Glutamatergic neuron (in vitro differentiated cells): ENCODE measurements at places on chromosomes 1 and 21. TPM values are rescaled to one million over a fixed set of nuclear protein-coding genes. Genes with fewer than 3 reads are reported as not detected.

GRCh38 chr1:94045465-94046056 is 75.4 kb downstream of the ABCA4 start:
- peaks cover 6% of the 10 kb centered on the region for H3K27me3 ChIP-seq
- H3K27ac ChIP-seq: no peak overlapping the region
- DNase-seq: peak; percentile 49
- H3K4me3 ChIP-seq: peak overlapping the region; percentile 21
- H3K4me1 ChIP-seq: peaks cover 8% of the 10 kb centered on the region
- H3K36me3 ChIP-seq: no peaks in the 10 kb centered on the region

The FCGR3A gene
- total RNA-seq: not detected

- no peak for DNase-seq
- H3K4me3 ChIP-seq: peak overlapping the region; percentile 47
- H3K27me3 ChIP-seq: peaks cover 7% of the 10 kb centered on the region
- H3K36me3 ChIP-seq: no peaks in the 10 kb centered on the region
- no peak overlapping the region for H3K27ac ChIP-seq
Observed at GRCh38 chr1:39608921-39609320, 30.5 kb downstream of the HEYL start.

- DNase-seq: no peak
- peaks cover 56% of the 10 kb centered on the region for H3K4me1 ChIP-seq
- H3K4me3 ChIP-seq: no peak overlapping the region
- peaks cover 13% of the 10 kb centered on the region for H3K27me3 ChIP-seq
Observed at GRCh38 chr1:8382051-8382505, 64.2 kb downstream of the SLC45A1 start.

DNA sequence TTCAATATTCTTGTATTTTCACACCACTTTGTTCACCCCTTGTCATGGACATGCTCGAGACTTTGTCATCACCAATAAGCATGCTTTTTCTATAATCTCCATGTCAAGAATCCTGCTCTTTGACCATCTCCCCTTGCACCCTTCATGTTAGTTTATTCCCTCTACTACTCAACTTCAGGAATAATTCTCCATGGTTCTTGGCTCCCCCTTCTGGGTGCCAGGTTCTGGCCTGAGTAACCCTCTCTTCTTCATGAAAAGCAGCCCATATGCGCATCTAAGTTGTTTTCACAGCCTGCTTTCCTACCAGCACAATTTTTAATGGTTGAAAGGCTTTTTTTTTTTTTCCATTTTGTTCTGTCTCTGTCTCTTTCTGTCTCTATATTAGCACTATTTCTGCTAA is 160.7 kb downstream of the LEPR start:
- peaks cover 3% of the 10 kb centered on the region for H3K27me3 ChIP-seq
- peaks cover 6% of the 10 kb centered on the region for H3K4me1 ChIP-seq
- no peak for DNase-seq
- H3K4me3 ChIP-seq: no peak overlapping the region
- H3K27ac ChIP-seq: no peak overlapping the region

DNA sequence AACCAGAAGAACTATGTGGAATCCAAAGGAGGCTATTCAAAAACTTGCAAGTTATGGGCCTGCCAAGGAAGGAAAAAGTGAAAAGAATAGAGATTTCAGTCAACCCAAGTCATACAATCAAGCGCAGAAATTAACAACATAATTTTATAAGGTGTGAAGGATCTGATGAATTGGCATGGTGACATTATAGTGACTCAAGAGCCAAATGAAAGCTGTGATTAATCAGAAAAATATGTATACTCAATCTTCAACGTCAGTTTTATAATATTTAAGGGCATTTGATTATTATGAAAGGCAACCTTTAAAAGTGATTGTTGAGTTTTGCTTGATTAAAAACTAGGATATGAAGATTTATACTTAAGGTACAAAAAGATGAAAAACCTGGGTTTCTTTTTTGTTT is 37.8 kb upstream of the THEM4 start:
- no peaks in the 10 kb centered on the region for H3K27me3 ChIP-seq
- H3K27ac ChIP-seq: no peak overlapping the region
- H3K4me1 ChIP-seq: peaks cover 7% of the 10 kb centered on the region
- H3K36me3 ChIP-seq: no peaks in the 10 kb centered on the region
- no peak for DNase-seq

The LY9 gene
- total RNA-seq: not detected

- no peak overlapping the region for H3K4me3 ChIP-seq
- H3K4me1 ChIP-seq: peaks cover 3% of the 10 kb centered on the region
- H3K27me3 ChIP-seq: peaks cover 6% of the 10 kb centered on the region
Observed at GRCh38 chr1:167522246-167522645, 3.9 kb upstream of the CD247 start.

The EIF3I gene
- total RNA-seq: 103 TPM

The ZNF669 gene
- total RNA-seq: 28.5 TPM

DNA sequence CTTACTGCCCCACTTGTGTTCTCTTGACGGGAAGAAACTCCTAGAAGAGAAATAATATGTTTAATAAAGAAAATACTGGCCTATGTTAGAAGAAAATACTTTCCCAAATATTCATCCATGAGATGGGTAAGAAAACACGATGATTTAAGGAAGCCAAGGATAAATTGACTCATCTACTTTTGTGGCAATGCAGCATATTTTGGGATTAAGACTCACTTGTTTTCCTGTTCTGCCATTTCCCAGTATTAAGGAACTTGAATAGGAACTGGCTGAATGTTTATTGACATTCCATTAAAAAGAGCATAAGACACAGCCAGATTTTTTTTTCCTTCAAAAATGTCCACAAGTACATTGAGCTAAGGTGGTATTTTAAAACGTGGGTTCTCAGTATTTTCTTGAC is 10.9 kb upstream of the ADAMTS5 start:
- no peaks in the 10 kb centered on the region for H3K36me3 ChIP-seq
- no peaks in the 10 kb centered on the region for H3K4me1 ChIP-seq
- no peaks in the 10 kb centered on the region for H3K27me3 ChIP-seq
- no peak overlapping the region for H3K27ac ChIP-seq

- H3K4me1 ChIP-seq: peaks cover 8% of the 10 kb centered on the region
- peaks cover 2% of the 10 kb centered on the region for H3K27me3 ChIP-seq
- H3K27ac ChIP-seq: no peak overlapping the region
- DNase-seq: no peak
- no peak overlapping the region for H3K4me3 ChIP-seq
Observed at GRCh38 chr1:229209816-229210215, 61.1 kb upstream of the RAB4A start.

The LORICRIN gene
- not detected for total RNA-seq

- no peak overlapping the region for H3K27ac ChIP-seq
- H3K36me3 ChIP-seq: no peaks in the 10 kb centered on the region
- H3K4me1 ChIP-seq: no peaks in the 10 kb centered on the region
- no peak for DNase-seq
- H3K4me3 ChIP-seq: no peak overlapping the region
- no peaks in the 10 kb centered on the region for H3K27me3 ChIP-seq
Observed at GRCh38 chr1:64392109-64392508, 77.8 kb upstream of the CACHD1 start.

DNA sequence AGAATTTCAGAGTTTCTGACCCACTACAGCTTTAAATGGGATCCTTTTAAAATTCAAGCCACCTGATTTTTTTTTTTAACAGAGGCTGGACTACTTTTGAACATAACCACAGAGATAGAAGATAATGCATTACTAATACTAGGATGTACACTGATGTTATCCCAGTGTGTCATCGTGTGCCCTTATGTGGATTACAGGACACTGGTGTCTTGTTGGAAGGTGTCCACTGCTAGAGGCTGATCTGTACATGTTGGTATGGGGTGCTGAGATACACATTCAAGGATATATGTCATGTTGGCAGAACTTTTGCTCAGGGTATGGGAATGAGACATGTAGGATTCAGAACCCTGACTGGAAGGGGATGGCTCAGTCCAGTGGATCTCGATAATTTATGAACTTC is 56.3 kb downstream of the INAVA start:
- H3K27ac ChIP-seq: no peak overlapping the region
- no peaks in the 10 kb centered on the region for H3K4me1 ChIP-seq
- peaks cover 13% of the 10 kb centered on the region for H3K36me3 ChIP-seq
- no peak for DNase-seq
